Ureter (tissue), 1 donor: ENCODE measurements at places on chromosomes 6 and 20. TPM values are rescaled to one million over a fixed set of nuclear protein-coding genes. Genes with fewer than 3 reads are reported as not detected.

DNA sequence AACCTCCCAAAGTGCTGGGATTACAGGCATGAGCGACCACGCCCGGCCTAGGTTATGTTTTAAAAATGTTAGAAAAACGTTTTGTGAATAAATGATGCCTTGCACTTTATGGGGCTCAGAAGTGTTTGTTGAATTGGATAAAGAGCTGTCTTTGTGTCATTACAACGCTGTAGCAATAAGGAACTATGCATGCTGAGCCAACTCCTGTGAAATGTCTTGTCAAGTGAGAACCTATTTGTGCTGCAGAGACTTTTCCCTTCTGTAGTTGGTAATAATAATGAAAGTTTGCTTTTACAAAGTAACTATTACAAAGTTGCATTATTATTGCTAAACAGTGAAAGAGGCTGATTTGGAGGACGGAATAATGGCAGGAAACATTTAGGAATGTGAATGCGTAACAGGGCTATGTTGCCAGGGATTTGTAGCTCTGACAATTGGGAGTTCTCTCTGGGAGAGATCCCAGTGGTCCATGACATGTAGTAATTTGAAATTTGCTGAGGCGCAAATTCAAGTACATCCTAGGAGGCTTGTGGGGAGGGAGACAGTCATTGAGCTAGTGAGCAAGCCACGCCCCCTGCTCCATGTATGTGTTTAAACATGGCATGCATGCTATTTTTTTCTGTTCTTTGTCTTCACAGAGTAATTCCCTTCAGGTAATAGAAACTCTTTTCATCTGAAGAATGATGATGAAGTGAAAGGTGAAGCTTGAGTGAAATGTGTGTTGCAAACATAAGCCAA lies 16.8 kb upstream of the BICRAL start:
- no peak for DNase-seq

- no peak for DNase-seq
Observed at GRCh38 chr6:153476243-153476642, 345.2 kb upstream of the RGS17 start.

The TFAP2B gene
- 0.26 TPM for total RNA-seq

The NKX2-2 gene
- not detected for total RNA-seq

DNA sequence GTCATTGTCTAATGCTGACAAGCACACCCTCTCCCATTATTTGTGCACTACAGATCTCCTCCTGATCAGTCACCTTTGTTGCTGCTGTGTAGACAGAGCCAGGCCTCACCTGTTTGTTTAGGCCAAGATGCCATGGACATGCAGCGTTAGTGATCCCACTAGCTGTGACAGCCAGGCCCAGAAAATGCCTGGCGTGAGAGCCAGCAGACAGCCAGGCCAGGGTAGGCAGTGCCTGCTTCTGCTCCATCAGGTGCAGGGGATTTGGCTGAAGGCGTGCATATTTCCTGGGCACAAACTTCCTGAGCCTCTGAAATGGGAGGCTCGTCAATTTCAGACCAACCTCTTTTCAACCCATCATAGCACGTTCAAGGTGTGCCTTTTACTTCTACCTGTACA lies 27.3 kb downstream of the MANBAL start:
- DNase-seq = no peak

- DNase-seq = no peak
Observed at GRCh38 chr6:134702279-134702678, 247.6 kb downstream of the ALDH8A1 start.
